ENCODE measurements at places on chromosomes 2 and 18. TPM values are rescaled to one million over a fixed set of nuclear protein-coding genes. Genes with fewer than 3 reads are reported as not detected.

DNA sequence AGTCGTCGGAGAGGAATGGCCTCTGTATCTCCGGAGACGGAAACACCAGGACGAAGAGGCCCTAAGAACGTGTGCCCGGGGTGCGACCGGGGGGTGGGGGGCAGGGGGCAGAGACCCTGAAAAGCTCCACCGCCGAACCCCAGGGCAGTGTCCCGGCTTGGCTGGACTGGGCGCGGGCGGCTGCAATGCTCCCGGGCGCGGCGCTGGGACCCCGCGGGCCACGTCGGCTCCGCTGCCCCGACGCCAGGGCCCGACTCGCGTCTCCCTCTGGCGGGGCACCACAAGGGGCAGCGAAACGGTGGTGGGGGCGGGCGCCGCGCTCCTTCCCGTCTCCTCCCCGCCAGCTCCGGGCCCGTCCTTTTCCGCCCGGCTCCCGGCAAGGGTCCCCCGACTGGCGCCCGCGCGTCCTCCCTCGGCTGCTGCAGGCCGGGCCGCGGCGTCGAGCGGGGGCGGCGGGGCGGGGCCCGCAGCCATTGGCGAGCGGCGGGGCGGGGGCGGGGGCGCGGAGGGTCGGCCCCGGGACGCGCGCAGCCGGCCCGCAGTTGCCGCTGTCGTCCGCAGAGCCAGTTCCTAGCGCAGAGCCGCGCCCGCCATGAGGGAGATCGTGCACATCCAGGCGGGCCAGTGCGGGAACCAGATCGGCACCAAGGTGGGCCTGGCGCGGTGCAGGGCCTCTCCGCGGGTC lies at the start of gene TUBB6:
TUBB6 (plus strand) TSS at position 541 of the 685 bp plus-strand sequence; CDS start at position 593, 52 bp downstream.
- DNase-seq: peak; percentile 85

GRCh38 chr2:24507549-24507948 lies 16.5 kb downstream of the NCOA1 start:
- peak; percentile 48 for DNase-seq

GRCh38 chr2:1517786-1518185 lies 104.5 kb downstream of the TPO start:
- no peak for DNase-seq

GRCh38 chr2:241505086-241505780 lies 3.2 kb downstream of the STK25 start:
- no peak for DNase-seq

FASTKD2 gene
- 24.1 TPM for total RNA-seq

GRCh38 chr18:24089076-24089475 lies 49.8 kb upstream of the CABYR start:
- DNase-seq: peak; percentile 24

Data from endothelial cell of umbilical vein (primary cell).